ENCODE measurements at places on chromosomes 5 and 9.

DNA sequence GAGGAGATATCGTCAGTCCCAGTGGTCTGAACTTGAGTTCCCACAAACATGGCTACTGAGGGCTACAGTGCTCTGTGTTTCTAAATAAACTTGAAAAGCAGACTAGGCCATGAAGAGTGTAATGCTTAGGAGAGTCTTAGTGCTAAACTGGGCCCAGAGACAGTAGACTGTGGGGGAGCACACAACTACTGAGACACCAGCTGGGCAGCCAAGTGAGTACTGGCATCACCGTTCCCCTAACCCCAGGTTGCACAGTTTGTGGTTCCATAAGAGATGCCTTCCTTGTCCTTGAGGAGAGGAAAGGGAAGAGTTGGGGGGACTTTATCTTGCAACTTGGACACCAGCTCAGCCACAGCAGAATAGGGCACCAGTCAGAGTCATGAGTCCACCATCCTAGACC, 172.1 kb upstream of the DMRTA1 start:
- DNase-seq, result no peak

- no peak for DNase-seq
Observed at GRCh38 chr9:80144856-80145255, 573.1 kb downstream of the TLE4 start.

- DNase-seq, result no peak
Observed at GRCh38 chr5:109743041-109743531, 53.4 kb downstream of the MAN2A1 start.

GRCh38 chr9:112720113-112720780, 2.3 kb upstream of the INIP start:
- no peak for DNase-seq

DNA sequence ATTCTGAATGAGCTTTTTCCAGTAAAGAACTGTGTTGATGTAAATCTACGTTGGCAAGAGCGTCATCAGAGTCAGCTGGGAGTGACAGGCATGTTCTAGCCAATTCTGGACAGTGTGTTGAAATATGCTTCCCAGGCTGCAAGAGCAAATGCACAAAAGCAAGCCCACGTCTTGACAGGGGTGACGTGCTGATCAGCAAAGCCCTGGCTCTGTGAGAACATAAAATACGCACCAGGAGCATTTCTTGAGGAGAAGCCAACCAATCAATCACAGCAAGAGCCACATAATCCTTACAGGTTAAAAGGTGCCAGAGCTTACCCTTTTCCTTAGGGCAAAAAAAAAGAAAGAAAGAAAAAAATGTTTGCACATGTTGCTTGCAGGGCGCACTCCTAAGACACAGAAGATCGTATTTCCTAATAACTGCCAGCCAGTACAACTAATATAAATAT, 148.1 kb downstream of the PDE4D start:
- DNase-seq, result peak; percentile 45

- DNase-seq, result peak; percentile 33
Observed at GRCh38 chr9:25677301-25678146, 720 bp downstream of the TUSC1 start.

DNA sequence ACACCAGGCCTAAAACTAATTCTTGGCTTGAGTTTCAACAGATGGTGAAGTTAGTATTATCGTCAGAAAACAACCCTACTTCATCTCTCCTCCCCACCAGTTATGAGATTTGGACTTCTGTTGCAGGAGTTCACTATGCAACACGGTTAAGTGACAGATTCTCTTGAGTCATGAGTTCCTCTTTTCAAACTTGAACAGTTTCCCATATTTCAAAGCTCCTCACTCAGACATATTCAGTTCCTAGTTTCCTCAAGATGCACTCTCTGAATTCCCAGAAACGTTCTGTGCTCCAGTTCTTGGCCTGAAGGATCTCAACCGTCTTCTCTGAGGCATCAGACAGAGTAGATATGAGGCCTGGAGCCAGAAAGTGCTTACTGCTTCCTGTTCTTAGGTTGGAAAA, 7.3 kb upstream of the PTGER4 start:
- DNase-seq, result no peak

DNA sequence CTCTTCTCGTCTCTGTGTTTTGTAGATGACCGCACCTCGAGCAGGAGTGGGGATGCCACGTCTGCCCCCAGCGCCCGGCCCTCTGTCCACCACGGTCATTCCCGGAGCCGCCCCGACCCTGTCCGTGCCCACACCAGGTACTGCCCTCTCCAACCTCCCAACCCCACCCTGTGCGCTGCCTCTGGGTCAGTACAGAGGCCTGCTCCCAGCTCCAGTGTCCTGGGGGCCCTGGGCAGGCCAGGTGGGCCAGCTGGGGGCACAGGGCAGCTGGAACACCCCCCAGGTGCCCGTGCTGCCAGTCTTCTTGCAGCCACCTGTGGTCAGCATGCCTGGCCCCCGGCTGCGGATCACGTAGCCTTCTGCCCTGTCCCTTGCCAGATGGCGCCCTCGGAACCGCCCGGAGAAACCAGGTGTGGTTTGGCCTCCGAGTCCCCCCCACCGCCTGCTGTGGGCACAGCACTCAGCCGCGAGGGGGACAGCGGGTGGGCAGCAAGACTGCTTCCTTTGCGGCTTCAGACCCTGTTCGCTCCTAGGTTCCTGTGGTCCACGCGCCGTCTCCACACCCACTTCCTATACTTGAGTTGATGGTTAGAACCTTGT, 133.7 kb downstream of the WNK2 start:
- DNase-seq, result no peak

GRCh38 chr5:132476876-132477781, 13.4 kb downstream of the IRF1 start:
- no peak for DNase-seq

Measured in brain pericyte (primary cell).